ENCODE measurements at places on chromosomes 13 and 19.

GRCh38 chr13:43596924-43597598 lies 189.7 kb downstream of the ENOX1 start:
- H3K36me3 ChIP-seq: no peaks in the 10 kb centered on the region
- no peaks in the 10 kb centered on the region for H3K4me1 ChIP-seq
- H3K4me3 ChIP-seq: no peak overlapping the region
- DNase-seq: no peak
- H3K27ac ChIP-seq: no peak overlapping the region
- no peaks in the 10 kb centered on the region for H3K27me3 ChIP-seq

- no peaks in the 10 kb centered on the region for H3K27me3 ChIP-seq
- H3K27ac ChIP-seq: no peak overlapping the region
- no peaks in the 10 kb centered on the region for H3K4me1 ChIP-seq
- no peak overlapping the region for H3K4me3 ChIP-seq
Measured at GRCh38 chr13:66663711-66664110, 566.4 kb downstream of the PCDH9 start.

DNA sequence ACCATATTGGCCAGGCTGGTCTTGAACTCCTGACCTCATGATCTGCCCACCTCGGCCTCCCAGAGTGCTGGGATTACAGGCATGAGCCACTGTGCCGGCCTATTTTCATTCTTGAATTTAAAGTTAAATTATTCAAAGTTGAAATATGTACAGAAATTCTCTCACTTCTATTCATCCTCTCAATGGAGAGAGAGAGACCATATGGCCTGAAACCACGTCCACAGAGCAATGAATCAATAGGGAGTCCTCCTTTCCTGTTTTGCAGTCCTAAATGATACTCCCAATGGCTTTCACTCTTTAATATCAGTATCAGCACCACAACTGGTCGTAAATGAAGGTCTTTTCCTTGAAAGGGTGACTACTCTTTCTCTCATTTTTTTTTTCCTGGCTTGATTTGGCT lies 30.5 kb upstream of the KCTD4 start:
- H3K27ac ChIP-seq: no peak overlapping the region
- DNase-seq: no peak
- no peaks in the 10 kb centered on the region for H3K27me3 ChIP-seq
- H3K4me3 ChIP-seq: no peak overlapping the region
- no peaks in the 10 kb centered on the region for H3K36me3 ChIP-seq

GRCh38 chr19:41957161-41957837 lies 1.8 kb downstream of the RABAC1 start:
- no peaks in the 10 kb centered on the region for H3K36me3 ChIP-seq
- no peak for DNase-seq
- H3K27ac ChIP-seq: no peak overlapping the region
- H3K4me3 ChIP-seq: peak overlapping the region; percentile 11

- no peak overlapping the region for H3K27ac ChIP-seq
- H3K4me3 ChIP-seq: no peak overlapping the region
- no peaks in the 10 kb centered on the region for H3K36me3 ChIP-seq
- H3K4me1 ChIP-seq: peaks cover under 1% of the 10 kb centered on the region
- no peaks in the 10 kb centered on the region for H3K27me3 ChIP-seq
- no peak for DNase-seq
Measured at GRCh38 chr13:43980587-43980986, 100.9 kb downstream of the LACC1 start.

GRCh38 chr13:34155931-34156607 lies 338.1 kb downstream of the RFC3 start:
- no peaks in the 10 kb centered on the region for H3K36me3 ChIP-seq
- H3K4me1 ChIP-seq: no peaks in the 10 kb centered on the region
- no peaks in the 10 kb centered on the region for H3K27me3 ChIP-seq
- no peak overlapping the region for H3K27ac ChIP-seq

DNA sequence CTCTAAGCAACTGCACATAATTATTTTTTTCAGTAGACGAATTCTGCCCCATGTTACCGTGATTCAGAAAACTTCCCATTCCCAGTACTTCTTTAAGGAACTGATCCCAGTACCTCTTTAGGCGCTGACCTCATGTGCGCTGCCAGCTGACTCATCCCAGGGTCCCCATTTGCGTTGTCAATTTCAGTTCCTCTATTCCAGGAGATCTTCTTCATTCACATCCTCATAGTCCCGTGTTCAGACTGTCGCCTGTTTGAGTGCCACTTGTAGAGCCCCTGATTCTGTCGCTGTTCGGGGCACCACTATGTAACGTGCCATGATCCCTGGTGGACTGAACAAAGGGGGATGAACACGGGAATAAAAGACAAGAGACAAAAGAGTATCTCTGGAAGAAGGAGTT lies 16.4 kb downstream of the FPR3 start:
- no peaks in the 10 kb centered on the region for H3K27me3 ChIP-seq
- H3K4me1 ChIP-seq: no peaks in the 10 kb centered on the region
- no peak for DNase-seq
- H3K36me3 ChIP-seq: no peaks in the 10 kb centered on the region
- H3K27ac ChIP-seq: no peak overlapping the region

- H3K36me3 ChIP-seq: no peaks in the 10 kb centered on the region
- H3K27ac ChIP-seq: no peak overlapping the region
- no peak for DNase-seq
- H3K27me3 ChIP-seq: no peaks in the 10 kb centered on the region
- no peak overlapping the region for H3K4me3 ChIP-seq
Measured at GRCh38 chr13:75693227-75693626, 57.1 kb downstream of the LMO7 start.

DNA sequence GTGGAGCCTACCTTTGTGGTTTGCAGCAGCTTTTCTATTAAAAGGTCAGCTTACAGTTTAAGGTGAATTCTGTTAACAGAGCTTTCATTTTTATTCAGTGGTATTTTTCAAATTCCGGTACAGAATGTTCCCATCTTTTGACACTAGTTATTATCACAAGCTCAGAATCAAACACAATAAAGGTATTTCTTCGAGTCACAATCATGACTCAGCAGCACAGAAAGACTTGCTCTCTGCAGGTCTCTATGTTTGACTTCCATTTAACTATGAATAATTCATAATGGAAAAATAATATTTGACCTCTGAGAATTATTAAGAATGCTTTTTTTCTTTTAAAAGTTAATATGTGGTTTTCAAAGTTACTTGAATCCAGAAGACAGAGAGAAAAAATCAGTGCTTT lies 28.2 kb downstream of the DACH1 start:
- H3K4me1 ChIP-seq: no peaks in the 10 kb centered on the region
- H3K27ac ChIP-seq: no peak overlapping the region
- DNase-seq: no peak
- no peaks in the 10 kb centered on the region for H3K36me3 ChIP-seq
- no peaks in the 10 kb centered on the region for H3K27me3 ChIP-seq
- no peak overlapping the region for H3K4me3 ChIP-seq

GRCh38 chr19:13984875-13985741 lies 21.0 kb downstream of the RFX1 start:
- H3K27ac ChIP-seq: peak overlapping the region; percentile 91
- H3K36me3 ChIP-seq: peaks cover 8% of the 10 kb centered on the region
- no peak for DNase-seq
- H3K4me1 ChIP-seq: peaks cover 18% of the 10 kb centered on the region
- no peak overlapping the region for H3K4me3 ChIP-seq

GRCh38 chr19:16406356-16406755 lies 65.4 kb downstream of the EPS15L1 start:
- no peak overlapping the region for H3K4me3 ChIP-seq
- no peak for DNase-seq
- no peaks in the 10 kb centered on the region for H3K27me3 ChIP-seq
- peaks cover 42% of the 10 kb centered on the region for H3K36me3 ChIP-seq

All from kidney (tissue), 22 donors.